Sigmoid colon (tissue), 7 donors: ENCODE measurements at places on chromosomes 2 and 18. TPM values are rescaled to one million over a fixed set of nuclear protein-coding genes. Genes with fewer than 3 reads are reported as not detected.

ANKRD30B gene
- total RNA-seq, result not detected

SPP2 gene
- not detected for total RNA-seq

ABCG5 gene
- total RNA-seq, result not detected

- no peaks in the 10 kb centered on the region for H3K27me3 ChIP-seq
- no peak for DNase-seq
- no peaks in the 10 kb centered on the region for H3K4me1 ChIP-seq
- no peak overlapping the region for H3K27ac ChIP-seq
- no peak overlapping the region for H3K4me3 ChIP-seq
These were observed 368.5 kb downstream of the LRRTM1 start for GRCh38 chr2:79935771-79936657.

DNA sequence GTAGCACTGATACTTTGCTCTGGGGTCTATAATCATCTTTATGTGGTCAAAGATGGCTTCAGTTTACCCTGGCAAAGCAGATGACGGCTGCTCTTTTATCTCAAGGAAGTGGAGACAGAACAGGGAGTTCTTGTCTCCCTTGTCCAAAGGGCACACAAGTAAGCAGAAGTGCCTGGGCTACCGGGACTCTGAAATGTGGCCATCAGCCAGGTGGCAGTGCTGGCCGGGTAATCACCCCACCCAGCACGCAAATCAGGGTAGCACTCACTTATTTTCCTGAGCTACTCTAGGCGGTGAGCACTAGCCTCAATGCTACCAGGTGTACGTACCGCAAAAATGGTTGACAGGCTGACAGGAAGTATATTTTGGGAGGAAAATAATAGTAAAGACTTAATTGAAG lies 119.7 kb upstream of the ETAA1 start:
- no peaks in the 10 kb centered on the region for H3K36me3 ChIP-seq
- no peak for DNase-seq
- no peak overlapping the region for H3K27ac ChIP-seq
- no peaks in the 10 kb centered on the region for H3K27me3 ChIP-seq
- peaks cover 4% of the 10 kb centered on the region for H3K4me1 ChIP-seq
- H3K4me3 ChIP-seq, result no peak overlapping the region

DNA sequence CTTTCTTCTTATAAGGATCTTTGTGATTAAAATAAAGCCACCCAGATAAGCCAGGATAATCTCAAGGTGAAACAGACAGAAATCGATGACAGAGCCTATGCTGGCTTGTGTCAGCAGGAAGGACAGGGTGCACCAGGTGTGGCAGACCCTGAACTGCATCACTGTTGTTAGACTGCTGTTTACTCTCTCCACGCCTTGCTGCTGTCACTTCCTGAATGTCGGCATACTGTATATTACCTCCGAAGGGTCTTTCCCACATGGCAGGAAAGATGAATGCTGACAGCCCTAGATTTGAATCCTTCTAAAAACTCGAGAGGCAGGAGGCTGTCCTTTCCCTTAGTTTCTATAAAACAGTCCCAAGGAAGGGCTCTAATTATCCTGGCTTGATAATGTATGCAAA lies 18.9 kb upstream of the TMEM163 start:
- H3K36me3 ChIP-seq, result no peaks in the 10 kb centered on the region
- H3K4me3 ChIP-seq, result no peak overlapping the region
- no peak overlapping the region for H3K27ac ChIP-seq
- DNase-seq, result no peak

- DNase-seq, result no peak
- H3K27me3 ChIP-seq, result no peaks in the 10 kb centered on the region
- H3K27ac ChIP-seq, result no peak overlapping the region
These were observed 39.1 kb upstream of the NCOA1 start for GRCh38 chr2:24451805-24452501.

DNA sequence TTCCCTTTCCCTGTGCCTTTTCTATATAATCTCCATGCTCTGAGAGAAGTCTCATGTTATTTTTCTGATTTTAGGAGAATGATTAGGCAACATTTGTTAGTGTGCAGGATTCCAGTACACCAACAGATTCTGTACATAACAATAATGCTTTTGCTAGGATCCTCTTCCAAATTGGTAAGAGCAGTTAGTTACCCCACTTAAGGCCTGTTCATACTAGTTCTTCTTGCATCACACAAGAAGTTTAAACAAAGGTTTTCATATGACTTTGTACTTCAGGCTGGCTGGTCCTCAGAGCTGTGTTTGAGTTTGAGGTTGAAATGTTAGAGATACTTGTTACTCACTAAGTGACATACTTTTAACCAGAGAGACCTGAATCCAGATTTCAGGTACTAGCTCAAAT lies 686.9 kb upstream of the NRXN1 start:
- no peak overlapping the region for H3K27ac ChIP-seq
- H3K4me1 ChIP-seq, result no peaks in the 10 kb centered on the region

- no peaks in the 10 kb centered on the region for H3K4me1 ChIP-seq
- H3K27me3 ChIP-seq, result no peaks in the 10 kb centered on the region
- H3K4me3 ChIP-seq, result no peak overlapping the region
- DNase-seq, result peak; percentile 12
- no peaks in the 10 kb centered on the region for H3K36me3 ChIP-seq
These were observed 52.2 kb downstream of the C1QL2 start for GRCh38 chr2:119106301-119106897.

DNA sequence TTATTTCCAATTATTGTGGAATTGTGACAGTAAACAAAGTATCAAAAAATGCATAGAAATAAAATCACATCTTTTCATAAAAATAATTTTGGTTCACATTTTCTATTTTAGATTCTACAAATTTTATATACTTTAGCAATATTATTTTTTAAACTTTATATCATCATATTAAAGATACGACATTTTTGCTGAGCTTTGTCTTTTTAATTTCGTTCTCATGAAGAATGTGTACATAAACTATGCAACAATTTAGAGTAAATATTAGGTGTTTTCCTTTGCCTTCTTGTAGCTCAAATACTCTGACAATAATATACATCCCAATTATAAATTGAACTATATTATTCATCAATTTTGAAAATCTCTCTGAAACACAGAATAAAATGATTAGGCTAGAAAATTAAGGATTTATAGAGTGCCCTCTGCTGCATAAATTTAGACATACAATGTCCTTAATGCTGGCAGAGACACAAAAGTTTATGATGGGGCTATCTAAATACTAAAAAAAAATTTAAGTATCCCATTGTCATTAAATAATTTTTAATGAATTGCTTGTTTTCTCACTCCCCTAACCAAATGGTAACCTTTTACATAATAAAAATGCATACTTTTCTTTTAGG lies 45.7 kb downstream of the CCDC102B start:
- H3K36me3 ChIP-seq, result no peaks in the 10 kb centered on the region
- H3K4me3 ChIP-seq, result no peak overlapping the region
- no peaks in the 10 kb centered on the region for H3K27me3 ChIP-seq
- H3K27ac ChIP-seq, result no peak overlapping the region

- DNase-seq, result no peak
- no peaks in the 10 kb centered on the region for H3K36me3 ChIP-seq
- H3K27ac ChIP-seq, result no peak overlapping the region
- no peaks in the 10 kb centered on the region for H3K4me1 ChIP-seq
- no peaks in the 10 kb centered on the region for H3K27me3 ChIP-seq
These were observed 109.7 kb downstream of the CD8B2 start for GRCh38 chr2:106596844-106597243.

- no peaks in the 10 kb centered on the region for H3K27me3 ChIP-seq
- H3K36me3 ChIP-seq, result no peaks in the 10 kb centered on the region
- no peak for DNase-seq
- no peak overlapping the region for H3K27ac ChIP-seq
- H3K4me3 ChIP-seq, result no peak overlapping the region
These were observed 22.1 kb upstream of the DOCK10 start for GRCh38 chr2:225064362-225064761.

DNA sequence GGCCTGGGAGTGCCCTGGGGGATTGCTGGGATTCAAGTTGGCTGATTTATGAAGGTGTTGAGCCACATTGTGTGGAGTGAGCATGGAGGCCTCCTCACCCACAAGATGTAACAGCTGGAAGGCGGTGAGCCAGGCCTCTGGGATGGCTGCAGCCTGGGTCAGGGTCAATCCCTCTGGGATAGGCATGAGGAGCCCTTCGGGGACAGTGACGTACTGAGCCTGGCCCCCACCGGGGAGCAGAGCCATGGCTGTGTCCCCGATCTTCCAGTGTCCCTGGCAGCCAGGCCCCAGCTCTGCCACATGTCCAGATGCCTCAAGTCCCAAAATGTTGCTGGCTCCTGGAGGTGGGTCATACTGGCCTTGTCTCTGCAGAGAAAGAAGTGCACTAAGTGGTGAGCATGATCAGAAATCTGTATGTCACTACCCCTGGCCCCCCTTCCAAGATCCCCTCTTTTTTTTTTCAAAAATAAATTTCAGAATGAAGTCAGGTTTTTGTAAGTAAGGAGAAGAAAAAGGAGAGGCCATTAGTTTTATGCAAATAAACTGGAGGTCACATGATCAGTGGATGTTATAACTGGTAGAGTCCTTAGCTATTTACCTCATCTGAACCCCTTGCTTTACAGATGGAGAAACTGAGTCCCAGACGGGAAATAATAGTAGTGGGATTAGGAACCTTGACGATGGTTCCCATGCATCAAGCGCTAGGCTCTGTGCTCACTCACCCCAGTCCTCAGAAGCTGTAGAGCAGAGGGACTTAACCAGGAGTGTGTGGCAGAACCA lies 1.7 kb downstream of the TP53I3 start:
- H3K4me1 ChIP-seq, result peaks cover 10% of the 10 kb centered on the region
- H3K27ac ChIP-seq, result peak overlapping the region; percentile 95
- H3K27me3 ChIP-seq, result no peaks in the 10 kb centered on the region
- no peaks in the 10 kb centered on the region for H3K36me3 ChIP-seq
- no peak for DNase-seq
- peak overlapping the region; percentile 64 for H3K4me3 ChIP-seq

- no peaks in the 10 kb centered on the region for H3K4me1 ChIP-seq
- no peaks in the 10 kb centered on the region for H3K27me3 ChIP-seq
- no peaks in the 10 kb centered on the region for H3K36me3 ChIP-seq
- no peak for DNase-seq
- H3K27ac ChIP-seq, result no peak overlapping the region
These were observed 127.6 kb downstream of the PMAIP1 start for GRCh38 chr18:60027397-60027796.
